Activated CD8-positive, alpha-beta T cell treated with anti-CD3 and anti-CD28 coated beads for 36 hours (primary cell): ENCODE measurements at places on chromosomes 6 and 20.

DNA sequence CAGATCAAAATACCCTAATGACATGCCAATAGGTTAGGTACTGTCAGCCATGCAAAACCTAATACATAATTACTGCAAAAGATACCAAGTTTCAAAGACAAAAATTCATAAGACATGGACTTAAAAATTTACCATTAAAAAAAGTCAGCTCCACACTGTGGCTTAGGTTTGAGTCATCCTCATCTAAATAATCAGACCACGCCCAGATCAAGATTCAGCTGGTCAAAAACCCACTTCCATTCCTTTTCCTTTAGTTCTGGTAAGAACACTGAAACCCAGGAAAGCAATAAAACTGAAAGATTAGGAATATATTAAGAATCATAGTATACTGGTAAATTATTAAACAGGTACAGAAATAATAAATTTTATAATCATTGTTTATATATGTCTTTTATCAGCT, 81.0 kb upstream of the ASF1A start:
- DNase-seq: peak; percentile 15

- no peak for DNase-seq
Observed at GRCh38 chr20:16107172-16107870, 465.9 kb downstream of the KIF16B start.

DNA sequence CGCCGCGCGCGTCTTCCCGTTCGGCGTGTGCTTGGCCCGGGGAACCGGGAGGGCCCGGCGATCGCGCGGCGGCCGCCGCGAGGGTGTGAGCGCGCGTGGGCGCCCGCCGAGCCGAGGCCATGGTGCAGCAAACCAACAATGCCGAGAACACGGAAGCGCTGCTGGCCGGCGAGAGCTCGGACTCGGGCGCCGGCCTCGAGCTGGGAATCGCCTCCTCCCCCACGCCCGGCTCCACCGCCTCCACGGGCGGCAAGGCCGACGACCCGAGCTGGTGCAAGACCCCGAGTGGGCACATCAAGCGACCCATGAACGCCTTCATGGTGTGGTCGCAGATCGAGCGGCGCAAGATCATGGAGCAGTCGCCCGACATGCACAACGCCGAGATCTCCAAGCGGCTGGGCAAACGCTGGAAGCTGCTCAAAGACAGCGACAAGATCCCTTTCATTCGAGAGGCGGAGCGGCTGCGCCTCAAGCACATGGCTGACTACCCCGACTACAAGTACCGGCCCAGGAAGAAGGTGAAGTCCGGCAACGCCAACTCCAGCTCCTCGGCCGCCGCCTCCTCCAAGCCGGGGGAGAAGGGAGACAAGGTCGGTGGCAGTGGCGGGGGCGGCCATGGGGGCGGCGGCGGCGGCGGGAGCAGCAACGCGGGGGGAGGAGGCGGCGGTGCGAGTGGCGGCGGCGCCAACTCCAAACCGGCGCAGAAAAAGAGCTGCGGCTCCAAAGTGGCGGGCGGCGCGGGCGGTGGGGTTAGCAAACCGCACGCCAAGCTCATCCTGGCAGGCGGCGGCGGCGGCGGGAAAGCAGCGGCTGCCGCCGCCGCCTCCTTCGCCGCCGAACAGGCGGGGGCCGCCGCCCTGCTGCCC, 1.1 kb downstream of the SOX4 start:
- DNase-seq: peak; percentile 50

DNA sequence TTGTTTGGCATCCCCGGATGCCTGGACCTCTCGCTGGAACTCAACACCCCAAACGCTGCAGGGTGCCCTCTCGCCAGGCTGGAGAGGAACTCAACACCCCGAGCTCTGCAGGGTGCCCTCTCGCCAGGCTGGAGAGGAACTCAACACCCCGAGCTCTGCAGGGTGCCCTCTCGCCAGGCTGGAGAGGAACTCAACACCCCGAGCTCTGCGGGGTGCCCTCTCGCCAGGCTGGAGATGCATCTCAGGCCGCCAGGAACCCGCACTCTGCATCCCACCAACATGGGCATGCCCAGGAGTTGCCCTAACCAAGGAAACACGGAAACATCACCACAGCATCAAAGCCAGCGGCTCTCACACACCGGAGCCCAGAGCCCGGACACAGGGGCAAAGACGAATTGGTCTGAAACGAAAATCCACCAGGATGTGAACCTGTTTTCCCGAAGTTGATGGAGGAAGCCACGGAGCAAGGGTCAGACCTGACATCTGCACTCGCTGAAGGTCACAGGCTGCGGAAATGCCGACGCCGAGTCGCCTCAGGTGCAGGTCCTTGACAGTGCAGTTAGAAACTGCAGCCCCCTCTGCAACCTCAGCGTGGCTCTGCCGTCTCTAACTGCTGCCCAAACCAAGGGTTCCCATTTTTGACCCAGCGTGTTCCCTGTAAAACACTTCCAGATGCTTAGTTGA, 37.5 kb downstream of the DLL1 start:
- no peak for DNase-seq

- DNase-seq: peak; percentile 67
Observed at GRCh38 chr6:155327326-155328073, 13.2 kb upstream of the TFB1M start.

- DNase-seq: no peak
Observed at GRCh38 chr6:18600255-18600654, 213.1 kb downstream of the RNF144B start.
